HS-27A (cell line): ENCODE measurements at places on chromosomes 4 and X.

DNA sequence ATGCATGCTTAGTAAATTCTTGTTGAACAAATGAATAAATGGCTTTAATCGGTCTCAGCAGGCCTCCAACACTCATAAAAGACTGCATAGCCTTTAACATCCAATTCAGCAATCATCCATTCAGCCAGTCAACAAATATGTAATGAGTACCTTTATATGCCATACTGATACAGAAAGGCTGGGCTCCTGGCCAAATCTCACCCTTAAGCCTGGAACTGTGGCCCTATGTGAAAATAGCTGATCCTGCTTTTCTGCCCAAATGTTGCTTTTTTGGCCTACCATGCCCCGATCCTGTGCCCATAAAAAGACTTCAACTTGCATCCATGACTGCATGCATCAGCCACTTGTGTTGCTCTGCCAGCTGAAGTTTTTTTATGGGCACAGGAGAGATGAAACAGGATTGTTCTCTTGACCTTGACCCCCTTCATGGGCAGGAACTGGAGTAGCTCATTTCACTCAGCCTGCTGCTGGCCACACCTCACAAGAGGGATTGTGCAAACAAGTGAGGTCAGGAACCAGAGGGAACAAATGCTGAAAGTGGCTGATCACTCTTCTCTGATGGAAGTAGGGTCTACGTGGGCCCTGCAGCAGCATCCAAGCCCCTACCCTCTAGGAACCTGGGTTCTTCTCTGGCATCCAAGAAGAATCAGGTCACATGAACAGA, 75.6 kb downstream of the NPY1R start:
- DNase-seq = no peak

GRCh38 chr4:156516698-156517097, 454.9 kb downstream of the PDGFC start:
- no peak for DNase-seq

GRCh38 chrX:34072906-34073305, 59.2 kb downstream of the FAM47A start:
- no peak for DNase-seq

GRCh38 chrX:50606300-50606950, 135.8 kb upstream of the DGKK start:
- DNase-seq = no peak

DNA sequence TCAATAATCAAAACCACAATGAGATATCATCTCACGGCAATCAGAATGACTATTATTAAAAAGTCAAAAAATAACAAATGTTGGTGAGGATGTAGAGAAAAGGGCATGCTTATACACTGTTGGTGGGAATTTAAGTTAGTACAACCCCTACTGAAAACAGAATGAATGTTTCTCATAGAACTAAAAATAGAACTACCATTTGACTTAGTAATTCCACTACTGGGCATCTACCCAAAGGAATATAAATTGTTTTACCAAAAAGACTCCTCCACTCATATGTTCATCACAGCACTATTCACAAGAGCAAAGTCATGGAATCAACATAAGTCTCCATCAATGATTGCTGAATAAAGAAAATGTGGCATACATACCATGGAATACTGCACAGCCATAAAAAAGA, 278.1 kb upstream of the ARSJ start:
- DNase-seq = no peak

- DNase-seq = no peak
Observed at GRCh38 chrX:74187211-74187610, 116.8 kb upstream of the ZCCHC13 start.
